ENCODE measurements at places on chromosomes 2 and 18.

DNA sequence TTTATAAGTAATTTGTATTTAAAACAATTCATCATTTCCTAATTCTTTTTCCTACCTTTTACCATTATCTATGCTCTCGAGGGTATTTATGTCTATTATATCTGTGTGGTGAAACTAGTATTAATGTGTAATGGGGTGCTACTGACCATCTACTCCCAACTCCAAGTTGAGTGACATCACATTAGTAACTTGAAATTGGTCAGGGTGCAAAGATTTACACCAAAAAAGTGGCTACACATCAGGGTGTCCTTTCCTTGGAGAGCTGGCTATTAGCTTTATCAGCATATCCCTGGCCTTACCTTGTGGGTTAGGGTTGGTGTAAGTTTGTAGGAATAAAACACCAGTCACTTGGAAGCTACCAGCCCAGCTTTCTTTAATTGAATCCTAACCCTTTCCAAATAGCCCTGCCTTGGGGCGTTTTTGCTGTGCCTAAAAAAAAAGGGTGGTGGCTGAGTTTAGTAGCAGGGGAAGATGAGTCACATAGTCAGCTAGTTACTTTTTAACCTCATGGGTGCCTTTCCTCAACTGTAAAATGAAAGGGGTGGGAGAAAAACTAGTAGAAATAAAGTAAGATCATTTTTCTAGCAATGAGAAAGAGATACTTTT lies 14.0 kb downstream of the ANXA4 start:
- no peak for DNase-seq

- no peak for DNase-seq
Measured at GRCh38 chr2:5851410-5851809, 159.2 kb downstream of the SOX11 start.

DNA sequence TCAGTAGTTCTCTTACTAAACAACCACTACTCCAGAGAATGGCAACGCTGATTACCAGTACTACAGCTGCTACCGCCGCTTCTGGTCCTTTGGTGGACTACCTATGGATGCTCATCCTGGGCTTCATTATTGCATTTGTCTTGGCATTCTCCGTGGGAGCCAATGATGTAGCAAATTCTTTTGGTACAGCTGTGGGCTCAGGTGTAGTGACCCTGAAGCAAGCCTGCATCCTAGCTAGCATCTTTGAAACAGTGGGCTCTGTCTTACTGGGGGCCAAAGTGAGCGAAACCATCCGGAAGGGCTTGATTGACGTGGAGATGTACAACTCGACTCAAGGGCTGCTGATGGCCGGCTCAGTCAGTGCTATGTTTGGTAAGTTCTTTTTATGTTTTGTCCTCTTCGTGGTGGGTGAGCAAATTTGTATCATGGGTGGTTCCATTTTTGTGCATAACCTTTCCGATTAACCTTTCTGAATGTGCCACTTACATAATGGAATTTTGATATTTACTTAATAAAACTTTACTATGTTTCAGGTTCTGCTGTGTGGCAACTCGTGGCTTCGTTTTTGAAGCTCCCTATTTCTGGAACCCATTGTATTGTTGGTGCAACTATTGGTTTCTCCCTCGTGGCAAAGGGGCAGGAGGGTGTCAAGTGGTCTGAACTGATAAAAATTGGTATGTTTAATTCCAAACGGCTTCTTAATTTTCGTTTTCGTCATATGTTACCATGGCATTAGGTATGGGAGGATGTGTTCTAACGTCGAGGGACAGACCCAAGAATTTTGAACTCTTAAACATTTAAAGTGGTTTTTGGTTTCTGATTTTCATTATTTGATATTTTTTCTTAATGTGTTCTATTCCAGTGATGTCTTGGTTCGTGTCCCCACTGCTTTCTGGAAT lies 1.3 kb downstream of the SLC20A1 start:
- no peak for DNase-seq

DNA sequence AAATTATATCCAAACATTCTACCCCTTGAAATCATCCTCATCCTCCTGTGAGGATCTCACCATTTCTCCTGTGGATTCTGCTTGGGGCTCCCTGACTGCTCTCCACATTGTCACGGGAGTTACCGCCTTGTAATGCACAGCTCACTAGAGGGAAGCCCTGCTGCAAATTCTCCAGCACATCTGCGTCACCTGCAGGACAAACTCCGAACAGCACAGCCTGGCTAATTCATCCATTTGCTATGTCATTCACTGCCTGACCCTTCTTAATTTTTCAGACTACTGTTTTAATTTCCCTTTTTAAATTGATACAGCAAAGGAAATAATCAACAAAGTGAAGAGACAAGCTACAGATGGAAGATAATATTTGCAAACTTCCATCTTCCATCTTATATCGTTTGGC lies 627.4 kb downstream of the FBXO15 start:
- no peak for DNase-seq

- DNase-seq: no peak
Measured at GRCh38 chr2:71536226-71536671, 82.9 kb downstream of the DYSF start.

DNA sequence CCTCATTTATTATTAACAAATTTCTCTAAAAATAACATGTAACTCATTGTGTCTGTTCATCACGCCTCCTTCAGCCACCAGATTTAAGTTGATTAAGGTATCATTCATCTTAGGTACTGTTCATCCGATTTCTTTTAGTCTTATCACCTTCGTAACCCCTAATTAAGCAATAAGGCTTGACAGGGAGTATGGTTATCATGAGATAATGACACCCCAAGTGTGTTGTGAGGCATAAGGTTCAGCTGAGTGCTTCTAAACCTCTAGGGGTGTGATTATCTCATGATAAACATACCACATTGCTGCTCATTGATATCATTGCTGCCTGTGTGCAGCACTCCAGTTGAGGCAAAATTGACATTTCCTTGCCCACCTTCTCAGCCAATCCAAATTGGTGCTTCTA lies 158.9 kb upstream of the BOD1L2 start:
- DNase-seq: no peak

DNA sequence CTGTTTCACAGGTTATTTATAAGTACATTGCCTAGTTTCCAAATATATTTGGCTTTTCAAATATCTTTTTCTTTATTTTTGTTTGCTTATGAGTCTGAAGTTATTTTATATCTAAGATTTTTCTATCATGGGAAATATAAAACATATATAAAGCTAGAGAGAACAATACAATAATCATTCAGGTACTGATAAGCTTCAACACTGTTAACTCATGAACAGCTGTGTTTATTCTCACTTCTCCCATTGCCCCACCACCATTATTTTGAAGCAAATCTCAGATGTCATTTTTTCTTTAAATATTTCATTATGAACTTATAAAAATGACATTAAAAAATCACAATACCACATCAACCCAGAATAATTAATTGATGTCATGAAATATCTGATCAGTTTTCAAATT lies 9.7 kb downstream of the CAMKMT start:
- DNase-seq: no peak

GRCh38 chr18:58405107-58405898 lies 223.6 kb downstream of the ALPK2 start:
- DNase-seq: no peak

DNA sequence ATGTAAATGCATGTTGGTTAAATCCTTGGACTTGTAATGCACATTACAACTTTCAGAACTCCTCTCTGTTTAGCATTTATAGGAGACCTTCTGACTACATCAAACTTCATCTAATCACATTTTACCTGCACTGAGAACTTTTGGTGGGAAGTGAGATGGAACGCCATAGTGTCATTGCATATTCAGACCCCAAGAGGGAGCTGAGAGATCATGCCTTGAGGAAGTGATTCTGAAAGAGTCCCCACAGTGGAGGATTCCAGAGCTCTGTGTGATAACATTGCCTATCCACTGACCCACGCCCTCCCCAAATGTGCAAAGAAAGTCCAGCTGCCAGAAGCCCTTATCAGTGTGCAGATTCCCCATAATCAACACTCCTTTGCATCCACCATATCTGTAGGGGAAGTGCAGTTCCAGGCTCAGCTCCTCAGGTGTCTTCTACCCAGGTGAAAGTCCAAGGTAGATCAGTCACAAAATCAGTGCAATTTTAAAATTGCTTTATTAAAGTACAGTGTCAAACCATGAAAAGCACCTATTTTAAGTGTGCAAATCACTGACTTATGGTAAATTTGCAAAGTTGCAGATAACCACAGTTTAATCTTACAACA lies 212.4 kb downstream of the RPIA start:
- DNase-seq: no peak

DNA sequence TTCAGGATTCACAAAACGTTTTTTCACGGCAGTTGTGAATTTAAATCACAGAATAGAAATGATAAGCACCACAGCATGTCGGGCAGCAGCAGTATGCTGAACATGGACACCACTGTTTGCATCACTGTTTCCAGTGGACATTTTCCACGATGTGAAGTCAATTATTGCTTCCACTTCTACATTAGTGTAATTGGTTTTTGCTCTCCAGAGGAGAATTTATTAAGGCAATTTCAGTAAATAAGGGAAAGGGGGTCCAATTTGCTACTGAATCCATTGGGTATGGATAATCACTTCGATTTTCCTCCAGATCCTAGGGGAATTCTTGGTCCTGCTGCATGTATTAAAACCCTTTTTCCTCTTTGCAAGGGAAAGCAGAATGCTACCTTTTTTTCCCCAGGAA lies 30.2 kb upstream of the VWC2L start:
- no peak for DNase-seq

Measured in stimulated activated effector memory CD8-positive, alpha-beta T cell treated with anti-CD3 and anti-CD28 coated beads, Interleukin-12 subunit alpha, Interleukin-12 subunit beta, amount 100 ng/mL, for 72 hours (primary cell).